ENCODE measurements at places on chromosomes 16 and 17. TPM values are rescaled to one million over a fixed set of nuclear protein-coding genes. Genes with fewer than 3 reads are reported as not detected.

- no peak for DNase-seq
Measured at GRCh38 chr16:53805113-53805512, 101.2 kb downstream of the FTO start.

GRCh38 chr17:82787081-82787848, 35.4 kb downstream of the TBCD start:
- DNase-seq: no peak

- no peak for DNase-seq
Measured at GRCh38 chr17:77803726-77804125, 154.8 kb upstream of the TNRC6C start.

DNA sequence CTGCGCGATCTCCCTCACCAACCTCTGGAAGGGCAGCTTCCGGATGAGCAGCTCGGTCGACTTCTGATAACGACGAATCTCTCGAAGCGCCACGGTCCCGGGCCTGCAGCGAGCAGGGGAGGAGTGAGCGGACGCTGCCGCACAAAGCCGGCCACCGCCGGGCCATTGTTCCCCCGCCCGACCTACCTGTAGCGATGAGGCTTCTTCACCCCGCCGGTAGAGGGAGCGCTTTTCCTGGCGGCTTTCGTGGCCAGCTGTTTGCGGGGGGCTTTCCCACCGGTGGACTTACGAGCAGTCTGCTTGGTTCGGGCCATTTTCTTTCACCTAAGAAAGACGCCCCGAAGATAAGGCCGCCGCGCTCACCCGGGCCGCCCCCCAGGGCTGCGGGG, 5.8 kb upstream of the UNK start:
- DNase-seq: no peak

DNA sequence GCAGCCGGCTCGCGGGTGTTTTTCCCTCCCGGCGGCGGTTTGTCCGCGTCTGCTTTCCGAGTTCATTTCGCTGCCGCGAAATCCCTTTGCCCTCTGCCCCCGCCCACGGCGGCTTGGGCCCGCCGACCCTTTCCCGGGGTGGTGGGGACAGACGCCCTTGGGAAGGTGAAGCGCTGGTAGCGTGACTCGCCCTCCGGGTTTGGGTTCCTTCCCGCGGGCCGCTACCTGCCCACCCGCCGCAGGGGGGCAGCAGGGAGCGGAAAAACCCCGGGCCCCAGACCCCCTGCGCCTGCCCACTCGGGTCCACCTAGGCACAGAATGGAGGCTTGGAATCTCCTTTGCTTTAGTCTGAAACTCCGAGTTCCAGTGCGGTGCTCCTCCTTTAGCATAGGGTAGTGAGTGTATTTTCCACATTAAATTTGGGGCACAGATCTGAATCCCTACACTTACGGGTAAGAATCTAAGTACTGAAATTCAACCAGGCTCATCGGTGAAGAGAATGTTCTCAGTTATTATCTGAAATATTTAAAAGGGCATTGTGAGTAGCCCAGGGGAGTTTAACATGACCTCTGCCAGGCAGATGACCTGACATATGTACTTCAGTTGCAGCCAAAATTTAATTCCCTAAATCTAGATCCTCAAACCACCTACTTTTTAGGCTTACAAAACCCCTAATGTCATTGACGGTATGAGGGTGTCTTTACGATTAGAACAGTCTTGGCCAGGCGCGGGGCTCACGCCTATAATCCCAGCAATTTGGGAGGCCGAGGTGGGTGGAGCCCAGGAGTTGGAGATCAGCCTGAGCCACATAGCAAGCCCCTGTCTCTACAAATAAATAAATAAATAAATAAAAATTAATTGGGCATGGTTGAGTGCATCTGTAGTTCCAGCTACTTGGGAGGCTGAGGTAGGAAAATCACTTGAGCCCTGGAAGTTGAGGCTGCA, 1.0 kb downstream of the NME2 start:
- DNase-seq: peak; percentile 74

- no peak for DNase-seq
Measured at GRCh38 chr17:42678951-42679491, 2.2 kb upstream of the PLEKHH3 start.

DNA sequence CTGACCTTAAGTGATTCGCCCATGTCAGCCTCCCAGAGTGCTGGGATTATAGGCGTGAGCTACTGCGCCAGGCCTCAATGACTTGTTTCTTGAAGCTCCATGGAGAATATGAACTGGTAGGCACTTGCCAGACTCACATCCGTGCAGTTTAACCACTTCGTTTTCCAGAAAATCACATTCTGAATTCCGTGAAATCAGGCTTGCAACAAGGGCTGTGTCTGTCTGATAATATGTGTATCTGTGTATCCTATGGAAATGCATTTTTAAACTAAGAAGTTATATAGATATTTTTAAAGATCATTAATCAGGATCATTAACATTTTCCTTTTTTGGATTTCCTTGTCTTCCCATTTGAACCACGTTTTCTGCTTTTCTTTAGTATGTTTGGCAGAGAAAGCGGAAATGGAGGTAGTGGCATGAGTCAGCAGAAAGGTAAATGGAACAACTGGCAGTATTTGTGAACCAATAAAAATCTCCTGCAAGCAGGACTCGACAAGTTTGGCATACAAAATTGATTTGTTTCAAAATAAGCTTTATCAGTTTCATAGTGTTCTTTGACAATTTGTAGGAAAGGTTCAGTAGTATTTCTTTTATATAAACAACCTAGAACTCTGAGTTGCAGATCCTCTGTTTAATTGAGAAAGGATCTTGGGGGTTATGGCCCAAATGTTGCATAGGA, 33.0 kb downstream of the USP10 start:
- no peak for DNase-seq

DNA sequence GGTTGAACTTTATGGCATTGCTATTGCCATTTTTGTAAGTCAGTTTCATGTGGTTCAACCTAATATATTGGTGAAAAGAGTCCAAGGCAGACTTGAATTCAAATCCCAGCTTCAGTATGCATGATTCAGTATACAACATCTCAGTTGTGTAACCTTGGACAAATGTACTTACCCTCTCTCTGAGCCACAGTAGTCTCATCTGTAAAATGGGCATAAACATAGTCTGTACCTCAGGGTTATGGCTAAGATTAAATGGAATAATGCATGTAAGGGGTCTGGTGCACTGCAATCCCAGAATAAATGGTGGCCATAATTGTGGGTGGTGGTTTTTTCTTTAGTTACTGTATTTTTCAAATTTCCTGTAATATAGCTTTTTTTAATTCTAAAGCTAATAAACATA, 4.7 kb upstream of the ADAP2 start:
- no peak for DNase-seq

DNA sequence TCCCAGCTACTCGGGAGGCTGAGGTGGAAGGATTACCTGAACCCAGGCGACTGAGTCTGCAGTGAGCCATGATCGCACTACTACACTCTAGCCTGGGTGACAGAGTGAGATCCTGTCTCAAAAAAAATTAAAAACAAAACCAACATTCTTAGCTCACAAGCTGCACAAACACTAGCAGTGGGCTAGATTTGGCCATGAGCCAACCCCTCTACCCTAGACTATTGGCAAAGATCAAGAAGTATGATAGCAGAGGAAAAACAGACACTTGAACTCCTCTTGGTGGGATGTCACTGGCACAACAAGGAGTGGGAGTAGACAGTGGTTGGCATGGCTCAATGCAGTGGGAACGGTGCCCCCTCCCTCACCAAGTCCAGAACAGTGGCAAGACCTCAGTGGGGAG, 19.6 kb upstream of the RIPOR1 start:
- no peak for DNase-seq

DNA sequence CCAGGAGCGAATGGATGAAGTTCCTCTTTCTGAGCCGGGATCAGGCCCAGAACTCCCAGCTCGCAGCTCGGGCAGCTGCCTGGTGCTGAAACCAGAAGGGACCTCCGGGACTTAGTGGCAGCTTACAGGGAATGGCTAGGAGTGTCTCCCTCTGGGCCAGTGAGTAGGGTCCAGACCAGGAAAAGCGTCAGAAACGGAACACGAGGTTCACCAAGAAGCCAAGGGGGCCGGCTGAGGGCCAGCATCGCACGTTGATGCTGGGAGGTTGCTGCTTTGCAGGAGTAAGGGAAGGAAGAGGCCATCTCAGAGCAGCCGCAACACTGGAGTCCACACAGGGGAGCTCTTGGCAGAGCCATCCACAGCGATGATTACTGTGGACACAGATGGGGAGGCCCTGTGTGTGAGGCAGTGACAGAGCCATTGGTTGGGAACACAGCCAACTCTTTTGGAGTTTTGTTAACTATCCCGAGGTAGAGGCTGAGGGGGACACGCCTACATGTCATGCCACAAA, 74.0 kb upstream of the CREBBP start:
- no peak for DNase-seq

- no peak for DNase-seq
Measured at GRCh38 chr17:8555062-8555461, 75.5 kb downstream of the MYH10 start.

DNA sequence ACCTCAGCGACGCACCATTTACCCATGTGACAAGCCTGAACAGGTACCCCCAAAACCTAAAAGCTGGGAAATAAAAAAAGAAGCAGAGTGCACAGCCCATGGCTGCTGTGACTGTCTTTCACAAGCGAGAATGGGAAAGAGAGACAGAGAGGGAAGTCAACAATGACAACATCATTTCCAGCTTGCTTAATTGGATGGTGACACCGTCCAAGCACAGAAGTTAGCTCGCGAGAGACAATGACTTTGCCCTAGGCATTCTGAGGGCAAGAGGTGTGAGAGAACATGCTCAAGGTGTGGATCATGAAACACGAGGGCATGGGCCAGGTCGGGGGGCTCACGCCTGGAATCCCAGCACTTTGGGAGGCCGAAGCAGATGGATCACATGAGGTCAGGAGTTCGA, 19.3 kb upstream of the NSMCE1 start:
- DNase-seq: no peak

DNA sequence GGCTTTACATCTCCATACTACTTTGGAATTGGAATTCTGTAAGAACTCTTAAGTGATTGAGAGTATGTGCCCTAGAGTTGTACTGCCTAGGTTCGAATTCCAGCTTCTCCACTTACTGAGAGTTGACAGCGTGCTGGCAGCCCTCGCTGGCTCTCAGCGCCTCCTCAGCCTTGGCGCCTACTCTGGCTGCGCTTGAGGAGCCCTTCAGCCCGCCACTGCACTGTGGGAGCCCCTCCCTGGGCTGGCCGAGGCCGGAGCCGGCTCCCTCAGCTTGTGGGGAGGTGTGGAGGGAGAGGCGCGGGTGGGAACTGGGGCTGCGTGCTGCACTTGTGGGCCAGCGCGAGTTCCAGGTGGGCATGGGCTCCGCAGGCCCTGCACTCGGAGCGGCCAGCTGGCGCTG, 13.3 kb downstream of the PPM1D start:
- no peak for DNase-seq

The TNP2 gene
- not detected for total RNA-seq

The FZD2 gene
- 3.4 TPM for total RNA-seq

The GINS2 gene
- 1.4 TPM for total RNA-seq

The CALCOCO2 gene
- 321 TPM for total RNA-seq

The ICAM2 gene
- 38.0 TPM for total RNA-seq
